ENCODE measurements at places on chromosomes 7 and 10.

GRCh38 chr7:96953676-96954513 lies 51.5 kb upstream of the DLX6 start:
- no peak for DNase-seq

DNA sequence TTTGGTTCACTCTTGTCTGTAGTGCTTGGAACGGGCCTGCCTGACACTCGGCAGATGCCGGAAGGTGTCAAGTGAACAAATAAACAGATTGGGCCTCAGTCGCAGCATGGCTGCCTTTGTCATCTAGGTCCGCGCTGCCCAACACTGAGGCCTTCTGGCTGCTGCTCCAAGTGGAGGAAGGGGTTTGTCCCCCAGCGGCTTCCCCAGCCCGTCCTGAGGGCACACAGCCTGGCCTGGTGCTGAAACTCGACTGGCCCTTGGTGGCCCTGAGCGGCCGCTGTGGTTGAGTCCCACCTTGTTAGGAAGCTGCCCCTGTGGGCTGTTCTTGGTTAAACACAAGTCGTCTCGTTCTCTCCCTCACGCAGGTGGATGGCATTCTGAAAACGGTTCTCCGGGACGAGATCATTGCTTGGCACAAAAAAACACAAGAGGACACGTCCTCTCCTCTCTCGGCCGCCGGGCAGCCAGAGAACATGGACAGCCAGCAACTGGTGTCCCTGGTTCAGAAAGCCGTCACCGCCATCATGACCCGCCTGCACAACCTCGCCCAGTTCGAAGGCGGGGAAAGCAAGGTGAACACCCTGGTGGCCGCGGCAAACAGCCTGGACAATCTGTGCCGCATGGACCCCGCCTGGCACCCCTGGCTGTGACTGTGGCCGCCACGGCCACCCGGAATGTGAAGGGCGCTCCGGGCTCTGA lies 132.1 kb downstream of the SMURF1 start:
- no peak for DNase-seq

GRCh38 chr7:42232275-42232674 lies 4.7 kb downstream of the GLI3 start:
- no peak for DNase-seq

GRCh38 chr10:92239600-92240288 lies 51.1 kb downstream of the CPEB3 start:
- DNase-seq = peak; percentile 5

DNA sequence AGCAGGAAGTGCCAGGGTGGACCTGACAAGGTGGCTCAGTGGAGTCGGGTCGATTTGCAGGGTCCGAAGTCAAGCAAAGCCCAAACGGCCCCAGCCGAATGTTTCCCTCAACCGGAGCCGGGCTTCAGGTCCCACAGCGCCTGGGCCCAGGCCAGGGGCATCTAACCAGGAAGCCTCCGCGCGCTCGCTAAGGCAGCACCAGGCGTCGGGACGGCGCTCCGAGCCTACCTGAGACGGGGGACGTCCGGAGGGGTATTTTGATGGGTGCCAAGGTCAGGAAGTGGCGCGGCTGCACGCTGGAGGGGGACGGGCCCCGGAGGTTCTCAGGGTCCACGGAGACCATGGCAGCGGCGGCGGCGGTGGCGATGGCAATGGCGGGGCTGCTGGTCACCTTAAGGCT lies 51.5 kb downstream of the TCERG1L start:
- no peak for DNase-seq
